ENCODE measurements at places on chromosomes 3 and 15.

DNA sequence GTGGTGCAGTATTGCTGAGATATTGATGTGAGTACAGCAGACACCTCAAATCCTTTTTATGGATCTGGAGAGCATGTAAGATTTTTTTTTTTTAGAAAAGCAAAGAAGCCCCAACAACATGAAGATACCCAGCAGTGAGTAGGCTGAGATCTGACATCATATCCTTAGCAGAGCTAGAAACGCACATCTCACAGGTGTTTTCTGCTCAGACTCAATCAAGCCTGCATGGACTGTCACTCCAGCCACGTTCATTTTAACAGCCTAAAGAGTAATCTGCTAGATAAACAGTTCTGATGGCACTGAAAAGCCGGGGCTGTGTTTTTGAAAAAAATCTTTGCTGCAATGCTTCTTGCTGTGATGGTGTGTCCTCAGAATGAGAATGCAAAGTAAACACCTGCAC lies 544.2 kb downstream of the FGF12 start:
- no peak for DNase-seq

DNA sequence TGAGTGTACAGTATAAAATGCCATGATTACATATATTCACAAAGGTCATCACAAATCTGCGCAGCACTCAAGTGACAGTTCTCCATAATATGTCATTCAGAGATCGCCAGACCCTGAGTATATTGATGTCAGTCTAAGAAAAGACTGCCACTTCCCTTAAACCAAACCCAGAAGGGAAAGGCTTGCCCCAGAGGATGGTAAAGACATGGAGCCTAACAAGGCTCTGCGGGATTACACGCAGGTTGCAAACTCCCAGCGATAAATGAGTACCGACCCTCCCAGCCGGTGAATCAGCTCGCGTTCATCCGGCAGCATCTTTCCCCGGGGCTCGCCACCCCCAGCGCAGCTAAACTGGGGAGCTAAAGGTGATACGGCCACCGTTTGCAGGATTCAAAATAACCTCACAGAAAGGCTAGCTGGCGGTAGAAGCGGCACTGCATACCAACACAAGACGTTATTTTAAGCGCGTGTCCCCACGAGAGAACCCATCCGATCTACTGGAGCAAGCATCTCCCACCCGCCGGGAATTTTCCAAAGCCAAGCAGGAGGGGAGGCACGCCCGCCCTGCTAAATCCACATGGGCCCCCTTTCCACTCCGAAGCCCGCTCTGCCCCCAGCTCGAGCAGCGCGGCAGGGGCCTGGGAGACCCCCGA lies 643 bp downstream of the MYO5A start:
- peak; percentile 19 for DNase-seq

DNA sequence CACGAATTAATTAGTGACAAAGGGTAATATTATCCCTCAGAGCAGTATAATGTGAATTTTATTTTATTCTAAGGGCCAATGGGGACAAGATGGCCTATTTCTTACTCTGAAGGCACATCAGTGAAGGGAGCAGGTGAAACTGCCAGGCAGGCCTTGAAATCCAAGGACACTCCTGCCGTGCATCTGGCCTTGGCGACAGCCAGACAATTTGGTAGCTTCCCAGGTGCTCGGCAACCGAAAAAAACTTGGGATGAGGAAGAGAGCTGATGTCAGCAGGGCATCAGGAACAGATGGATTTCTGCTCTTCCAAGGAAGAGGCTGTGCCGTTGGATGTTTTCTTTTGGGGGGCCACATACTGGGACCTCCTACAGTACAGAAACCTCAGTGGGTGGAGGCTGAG lies 83.2 kb upstream of the ADAMTSL3 start:
- no peak for DNase-seq

DNA sequence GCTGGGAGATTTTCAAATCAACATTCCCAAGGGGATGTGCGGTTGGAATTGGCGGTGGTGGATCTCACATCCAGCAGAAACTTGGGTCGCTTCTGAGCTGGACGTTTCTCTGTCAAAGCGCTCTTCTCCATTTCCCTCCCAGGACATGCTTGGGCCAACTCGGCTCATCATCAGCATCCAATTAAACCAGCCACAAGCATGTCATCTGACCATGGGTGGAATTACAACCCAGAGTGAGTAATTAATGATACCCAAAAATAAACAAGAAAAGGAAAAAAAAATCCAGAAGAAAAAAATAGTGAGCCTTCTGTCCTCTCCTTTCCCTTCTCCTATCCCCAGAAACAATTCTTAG lies 111.2 kb downstream of the XXYLT1 start:
- DNase-seq: no peak

DNA sequence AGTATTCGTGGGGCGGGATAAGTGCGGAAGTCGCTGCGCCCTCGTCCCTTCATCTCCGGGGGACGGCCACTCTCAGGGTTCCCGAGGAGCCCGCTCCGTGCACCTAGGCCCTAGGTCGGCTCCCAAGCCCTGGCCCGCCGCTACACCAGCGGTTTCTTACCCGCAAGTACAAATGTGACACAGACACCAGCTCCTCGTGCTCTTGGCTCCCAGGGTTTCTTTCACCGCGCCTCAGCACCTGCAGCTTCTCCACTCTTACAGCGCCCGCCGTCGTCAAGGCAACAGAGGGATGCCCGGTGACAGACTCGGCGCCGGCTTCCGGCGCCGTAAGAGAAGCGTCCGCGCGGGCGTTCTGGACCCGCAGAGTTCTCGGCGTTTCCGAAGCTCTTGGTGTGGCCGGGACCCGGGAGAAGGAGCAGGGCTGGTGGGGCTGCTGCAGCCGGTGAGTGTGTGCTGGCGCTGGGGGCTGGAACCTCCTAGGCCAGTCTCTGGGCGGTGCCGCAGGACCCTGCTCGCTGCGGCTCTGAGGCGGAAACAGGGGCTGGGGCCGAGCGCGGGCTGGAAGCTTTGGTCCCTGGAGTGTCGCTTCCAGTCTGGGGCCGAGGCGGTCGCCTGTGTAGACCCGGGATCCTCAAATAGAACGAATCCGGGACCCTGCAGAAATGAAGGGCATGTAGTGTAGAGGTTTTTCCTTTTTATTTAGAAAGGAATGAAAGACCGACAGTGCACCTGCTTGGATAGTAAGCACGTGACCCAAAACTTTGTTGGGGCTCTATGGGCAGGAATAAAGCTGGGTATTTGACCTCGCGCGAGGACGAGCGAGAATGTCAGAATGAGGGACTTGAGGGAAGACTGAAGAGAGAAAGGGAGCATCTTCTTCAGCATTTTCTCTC lies 155.4 kb upstream of the GOLGA6L4 start:
- DNase-seq: peak; percentile 71
